Fibroblast of lung (primary cell): ENCODE measurements at places on chromosomes 6 and 20. TPM values are rescaled to one million over a fixed set of nuclear protein-coding genes. Genes with fewer than 3 reads are reported as not detected.
A peak's percentile ranks its signal among the peaks of the same experiment; 100 is the strongest.

GRCh38 chr6:155152211-155153076 is 111.4 kb upstream of the CLDN20 start:
- DNase-seq: no peak

GRCh38 chr20:23092861-23093495 is 6.9 kb upstream of the CD93 start:
- DNase-seq: no peak

Gene LINC00237
- total RNA-seq: not detected in 2 replicates

DNA sequence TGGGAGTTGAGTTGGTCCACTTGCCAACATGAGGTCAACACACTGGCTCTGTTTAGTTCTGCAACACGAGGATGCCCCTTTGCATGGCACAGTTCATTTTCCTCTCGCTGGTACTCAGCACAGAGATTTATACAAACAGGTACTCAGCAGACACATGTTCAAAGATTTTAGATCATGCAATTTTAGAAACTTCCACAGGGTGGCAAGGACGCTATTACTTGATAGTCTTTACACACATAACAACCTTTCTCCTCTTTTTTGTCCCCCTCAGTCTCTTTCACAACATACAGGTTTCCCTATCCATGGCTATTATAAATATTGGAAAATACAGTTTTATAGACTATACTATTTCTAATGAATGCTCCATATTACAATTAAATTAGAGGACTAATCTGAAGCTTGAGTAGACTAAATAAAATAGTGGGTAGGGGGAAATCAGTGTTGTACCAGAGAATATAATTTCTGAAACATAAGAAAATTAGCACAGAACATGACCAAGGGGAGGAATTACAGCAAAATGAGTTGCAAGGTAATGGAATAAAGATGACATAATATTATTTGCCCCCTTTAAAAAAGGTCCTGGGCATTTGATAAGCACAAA is 331.8 kb upstream of the BTBD3 start:
- DNase-seq: peak; percentile 5

Gene DOK5
- 16.9 and 19.2 TPM in 2 replicates for total RNA-seq

DNA sequence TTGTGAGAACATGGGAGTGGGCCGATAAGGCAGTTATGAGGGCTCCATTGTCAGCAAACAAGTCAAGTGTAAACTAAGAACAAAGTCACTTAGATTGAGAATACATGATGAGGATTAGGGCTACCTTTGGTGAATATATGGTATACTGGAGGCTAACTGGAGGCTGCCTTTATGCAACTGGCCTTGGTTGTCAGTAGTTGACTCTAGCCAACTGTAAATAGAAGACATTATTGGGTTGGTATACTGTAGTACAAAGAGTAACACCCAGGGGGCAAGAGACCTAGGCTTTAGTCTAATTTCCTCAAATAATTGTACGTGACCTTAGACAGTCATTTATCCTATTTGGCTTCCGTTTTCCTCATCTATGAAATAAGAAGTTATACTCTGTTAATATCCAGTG is 235.2 kb downstream of the ARID1B start:
- DNase-seq: no peak

Gene OR2H2
- not detected in 2 replicates for total RNA-seq

DNA sequence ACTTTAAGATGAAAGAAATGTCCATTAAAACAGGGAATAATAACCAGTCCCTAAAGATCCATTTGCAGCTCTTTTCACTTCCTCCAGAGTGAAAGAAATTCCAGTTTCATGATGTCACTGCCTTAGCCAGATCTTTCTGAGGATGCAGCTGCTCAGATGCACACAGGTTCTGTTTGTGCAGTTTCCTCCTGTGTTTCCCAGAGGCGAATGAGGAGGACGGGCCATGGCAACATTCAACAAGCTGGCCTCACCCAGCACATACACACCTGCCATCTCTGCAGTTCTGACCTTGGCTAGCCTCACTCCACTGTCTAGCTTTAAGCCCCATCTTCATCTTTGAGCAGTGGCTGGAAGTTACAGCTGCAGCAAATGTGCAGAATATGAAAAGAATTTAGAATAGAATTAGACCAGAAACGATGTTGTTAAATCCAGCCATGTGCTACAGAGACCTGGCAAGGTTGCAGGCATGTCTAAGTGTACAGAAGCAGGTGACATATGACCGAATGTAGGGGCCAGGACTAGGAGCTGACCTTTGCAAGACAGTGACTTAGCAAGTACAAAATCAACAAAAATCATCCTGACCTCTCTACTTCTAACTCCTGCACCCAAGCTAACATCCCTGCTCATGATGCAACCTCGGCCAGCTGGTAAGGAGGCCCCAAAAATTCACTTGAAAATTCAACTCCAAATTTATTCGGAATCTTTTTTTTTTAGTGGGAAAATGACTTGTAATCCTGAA is 35.0 kb downstream of the FAM50B start:
- peak; percentile 75 for DNase-seq

- DNase-seq: no peak
Observed at GRCh38 chr20:13089950-13090469, 81.2 kb downstream of the SPTLC3 start.

DNA sequence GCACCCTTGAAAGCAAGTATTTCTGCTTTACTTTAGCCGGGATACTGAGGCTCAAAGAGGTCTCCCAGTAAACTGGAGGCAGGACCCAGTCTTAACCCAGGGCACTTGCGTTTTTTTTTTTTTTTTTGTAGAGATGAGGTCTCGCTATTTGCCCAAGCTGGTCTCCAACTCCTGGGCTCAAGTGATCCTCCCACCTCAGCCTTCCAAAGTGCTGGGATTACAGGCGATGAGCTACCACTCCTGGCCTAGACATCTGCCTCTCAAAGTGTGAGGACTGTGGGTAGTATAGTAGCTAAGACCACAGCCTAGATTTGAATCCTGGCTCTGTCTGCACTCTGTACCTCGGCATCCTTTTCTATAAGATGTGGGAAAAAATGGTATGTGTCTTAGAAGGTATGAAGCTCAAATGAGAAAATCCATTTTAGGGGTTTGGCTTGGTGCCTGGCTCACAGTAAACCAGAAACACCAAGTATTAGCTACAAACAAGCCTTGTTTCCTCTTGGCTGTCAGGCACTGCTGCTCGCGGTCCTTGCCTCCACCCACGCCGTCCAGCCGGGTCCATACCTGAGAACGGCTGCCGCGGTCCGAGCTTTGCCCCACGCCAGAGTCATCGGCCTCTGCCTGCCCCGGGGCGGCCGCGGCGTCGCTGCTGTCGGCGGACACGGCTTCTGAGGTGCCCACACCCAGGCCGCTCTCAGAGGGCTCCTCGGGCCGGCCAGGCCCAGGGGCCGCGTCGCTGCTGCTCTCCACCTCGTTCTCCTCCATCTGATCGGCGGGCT is 1.2 kb downstream of the ZNF335 start:
- no peak for DNase-seq

Gene SNRPB
- total RNA-seq: 78.9 and 82.7 TPM in 2 replicates

GRCh38 chr6:117919775-117920729 is 13.0 kb downstream of the SLC35F1 start:
- DNase-seq: no peak

DNA sequence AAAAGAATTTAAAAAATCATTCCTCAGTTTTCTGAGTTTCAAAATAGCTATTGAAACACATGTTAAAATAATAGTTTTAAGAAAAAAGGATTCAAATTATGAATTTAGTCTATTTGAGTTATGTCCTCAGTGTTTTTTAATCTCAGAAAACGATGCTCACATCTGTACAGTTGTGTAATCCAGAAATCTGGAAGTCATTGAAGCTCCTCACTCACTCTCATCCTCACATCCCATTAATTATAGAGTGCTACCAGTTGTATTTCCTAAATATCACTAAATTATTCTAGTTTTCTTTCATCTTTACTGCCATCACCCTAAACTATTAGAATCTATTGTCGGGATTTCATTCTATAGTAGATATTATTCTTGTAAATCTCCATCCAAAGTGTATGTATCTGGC is 234.7 kb upstream of the RIMS1 start:
- DNase-seq: no peak

DNA sequence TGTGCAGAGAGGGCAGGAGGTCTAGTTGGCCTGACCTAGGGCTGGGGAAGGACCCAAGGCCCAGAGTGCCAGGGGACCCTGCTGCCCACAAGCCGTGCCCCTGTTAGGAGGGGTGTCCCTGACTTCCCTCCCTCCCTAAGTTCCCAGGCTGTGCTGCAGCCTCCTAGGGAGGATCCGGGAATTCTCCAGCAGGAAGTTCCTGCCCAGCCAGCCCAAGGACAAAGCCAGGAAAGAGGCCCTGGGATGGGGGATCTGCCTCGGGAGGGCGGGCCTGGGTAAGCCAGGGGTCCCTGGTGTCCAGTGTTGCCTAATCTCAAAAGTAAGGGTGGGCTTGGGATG is 9.3 kb upstream of the BAK1 start:
- no peak for DNase-seq

Gene ADGRF5
- total RNA-seq: under 0.01 and 0.26 TPM in 2 replicates

DNA sequence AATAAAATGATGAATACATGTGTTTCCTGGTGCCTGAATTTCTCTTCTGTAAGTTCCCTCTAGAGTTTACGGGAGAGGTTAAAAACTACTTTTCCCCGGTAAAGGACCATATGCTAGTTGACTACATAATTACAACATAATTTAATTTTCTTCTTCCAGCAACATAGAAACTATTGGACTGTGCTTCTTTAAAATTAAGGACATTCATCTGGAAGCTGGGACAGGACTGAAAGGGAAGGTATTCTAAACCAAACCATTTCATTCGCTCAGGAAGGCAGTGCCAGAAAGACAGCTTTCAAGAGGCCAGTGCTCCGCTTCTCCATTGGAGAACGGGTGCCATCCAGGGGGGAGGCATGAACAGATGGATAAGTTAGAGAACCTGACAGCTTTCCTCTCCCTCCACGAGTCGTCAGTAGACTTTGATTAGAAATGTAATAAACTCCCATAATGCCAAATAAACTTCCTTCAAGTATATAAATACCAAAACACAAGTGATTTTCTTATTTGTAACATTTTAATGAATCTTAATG is 458.0 kb upstream of the SOX4 start:
- no peak for DNase-seq

DNA sequence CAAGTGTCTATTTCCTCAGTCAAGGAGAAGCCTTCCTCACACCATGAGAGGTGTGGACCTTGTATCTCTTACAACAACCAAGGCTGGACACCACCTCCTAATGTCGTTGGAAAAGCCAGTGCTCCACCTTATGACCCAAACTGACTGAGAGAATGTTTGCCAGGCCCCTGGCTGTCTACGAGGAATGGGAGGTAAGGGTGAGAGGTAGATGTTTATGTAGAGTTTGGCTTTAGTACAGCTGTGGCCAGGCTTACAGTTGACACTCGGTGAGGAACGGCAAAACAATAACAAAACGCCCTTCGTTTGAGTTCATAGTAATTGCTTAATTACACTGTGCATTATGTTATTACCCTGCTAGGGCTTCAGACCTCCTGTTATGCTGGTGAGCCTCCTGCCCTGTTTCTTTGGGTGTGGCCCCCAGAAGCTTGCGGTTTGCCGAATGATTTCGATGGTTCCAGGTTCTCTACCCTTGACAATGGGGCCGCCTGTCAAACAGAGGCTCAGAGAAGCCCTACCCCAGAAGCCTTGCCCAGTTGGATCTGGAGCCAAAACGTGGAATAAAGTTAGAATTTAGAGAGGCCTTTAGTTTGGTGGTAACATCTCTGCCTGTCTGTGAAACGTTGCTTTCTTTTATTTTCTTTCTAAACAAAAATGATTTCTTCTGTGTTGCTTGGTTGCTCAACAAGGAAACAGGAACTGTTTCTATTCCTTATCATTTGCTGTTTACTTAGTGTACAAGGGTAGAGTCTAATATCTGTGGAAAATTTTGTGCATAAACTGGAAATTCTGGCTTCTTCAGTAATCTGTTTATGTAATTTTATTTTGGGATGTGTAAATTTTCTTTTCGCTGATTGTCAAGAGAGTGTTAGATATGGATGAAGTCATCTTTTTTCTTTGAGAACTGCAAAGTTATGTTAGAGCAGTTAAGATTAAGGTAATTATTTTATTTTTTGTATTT is 60.4 kb upstream of the FOXQ1 start:
- DNase-seq: no peak

DNA sequence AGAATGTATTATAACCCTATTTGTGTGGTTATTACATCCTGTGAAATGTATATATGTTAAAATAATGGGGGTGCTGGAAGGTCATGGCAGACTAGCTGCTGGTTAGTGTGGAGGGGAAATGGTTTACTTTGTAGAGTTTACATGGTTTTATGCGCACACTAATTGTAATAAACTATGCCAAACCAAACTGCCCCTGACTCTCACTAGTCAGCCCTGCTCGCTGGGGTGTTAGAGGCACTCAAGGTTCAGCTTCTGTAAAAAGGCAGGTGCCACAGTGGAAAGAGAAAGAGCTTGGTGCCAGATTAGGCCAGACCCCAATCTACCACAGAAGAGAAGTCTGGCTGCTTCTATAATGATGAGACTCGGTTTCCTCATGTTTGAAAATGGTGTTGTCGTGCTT is 52.7 kb downstream of the GOPC start:
- DNase-seq: peak; percentile 33

DNA sequence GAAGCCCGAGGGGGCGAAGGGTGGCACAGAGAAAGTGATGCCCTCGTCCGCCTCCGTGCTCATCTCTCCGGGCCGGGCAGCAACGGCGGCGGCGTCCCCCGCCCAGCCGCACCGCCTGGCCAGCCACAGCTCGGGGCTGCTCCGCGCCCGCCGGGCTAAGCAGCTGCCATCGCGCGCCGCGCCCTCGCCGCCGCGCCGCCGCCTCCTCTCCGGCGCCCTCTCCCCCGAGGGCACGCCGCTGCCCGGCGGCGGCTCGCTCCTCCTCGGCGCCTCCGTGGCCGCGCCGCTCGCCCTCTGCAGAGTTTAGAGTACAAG is 225 bp downstream of the MAP3K5 start:
- DNase-seq: no peak

DNA sequence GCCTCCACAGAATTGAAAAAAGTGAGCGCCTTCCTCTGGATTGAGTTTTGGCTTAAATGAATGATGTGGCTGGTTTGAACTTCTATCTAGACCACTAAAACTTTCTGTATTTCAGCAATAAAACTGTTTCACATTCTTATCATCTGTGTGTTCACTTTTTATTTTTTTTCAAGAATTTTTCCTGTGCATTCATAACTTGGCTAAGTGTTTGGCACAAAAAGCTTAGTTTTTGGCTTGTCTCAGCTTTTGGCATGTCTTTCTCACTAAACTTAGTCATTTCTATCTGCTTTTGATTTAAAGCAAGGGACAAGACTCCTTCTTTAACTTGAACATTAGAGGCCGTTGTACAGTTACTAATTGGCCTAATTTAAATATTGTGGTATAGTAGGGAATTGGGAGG is 1015.1 kb downstream of the EPHA7 start:
- DNase-seq: no peak
